SK-N-SH treated with all-trans-retinoic acid at 6 μM for 48 hours (cell line): ENCODE measurements at places on chromosomes 6 and 20.

- no peak for ATAC-seq
Measured at GRCh38 chr6:37971266-37971665, 151.7 kb downstream of the ZFAND3 start.

- ATAC-seq: peak; percentile 87
Measured at GRCh38 chr6:106608080-106608668, 21.1 kb downstream of the RTN4IP1 start.

GRCh38 chr6:18493382-18493891 is 106.3 kb downstream of the RNF144B start:
- no peak for ATAC-seq

- ATAC-seq: no peak
Measured at GRCh38 chr6:29509239-29509638, 21.5 kb upstream of the MAS1L start.

- ATAC-seq: peak; percentile 77
Measured at GRCh38 chr6:13194852-13195251, 133.5 kb downstream of the TBC1D7 start.

DNA sequence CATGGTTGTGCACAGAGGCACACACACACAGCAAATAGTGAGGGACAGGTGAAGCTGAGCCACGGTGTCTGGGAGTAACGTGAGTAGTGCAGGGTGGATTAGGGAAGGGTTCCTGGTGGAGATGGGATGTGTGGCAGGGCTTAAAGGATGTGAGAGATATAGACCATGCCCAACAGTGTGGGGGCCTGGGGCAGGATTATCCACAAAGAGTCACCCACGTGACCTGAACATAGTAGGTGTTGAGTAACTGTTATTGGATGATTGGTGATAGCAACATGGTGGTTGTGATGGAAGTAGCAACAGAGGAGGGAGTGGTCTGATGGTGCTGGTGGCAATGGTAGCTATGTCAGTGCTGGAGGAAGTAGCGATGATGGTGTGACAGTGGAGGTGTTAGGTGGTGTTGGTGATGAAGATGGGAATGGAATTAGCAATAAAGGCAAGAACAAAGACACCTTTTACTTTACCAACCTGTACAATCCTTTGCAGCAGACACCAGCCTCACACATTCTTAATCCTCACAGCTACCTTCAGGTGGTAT is 135.1 kb downstream of the MRPL14 start:
- no peak for ATAC-seq

DNA sequence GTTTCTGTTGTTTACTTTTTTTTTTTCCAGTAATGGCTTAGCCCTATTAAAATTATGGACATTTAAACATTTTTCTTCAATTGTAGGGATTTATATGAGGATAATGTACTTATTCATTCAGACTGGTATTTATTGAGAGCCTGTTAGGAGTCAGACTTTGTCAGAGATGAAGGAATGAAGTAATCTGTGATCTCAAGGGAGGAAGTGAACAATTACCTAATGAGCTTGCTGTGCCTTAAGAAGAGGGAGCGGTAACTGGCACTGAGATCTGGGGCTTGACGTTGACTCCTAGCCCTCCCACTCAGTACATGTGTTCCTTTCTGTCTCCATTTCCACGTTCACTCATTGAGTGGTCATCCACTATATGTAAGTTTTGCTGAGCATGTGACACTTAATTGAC is 12.6 kb downstream of the AFDN start:
- no peak for ATAC-seq

DNA sequence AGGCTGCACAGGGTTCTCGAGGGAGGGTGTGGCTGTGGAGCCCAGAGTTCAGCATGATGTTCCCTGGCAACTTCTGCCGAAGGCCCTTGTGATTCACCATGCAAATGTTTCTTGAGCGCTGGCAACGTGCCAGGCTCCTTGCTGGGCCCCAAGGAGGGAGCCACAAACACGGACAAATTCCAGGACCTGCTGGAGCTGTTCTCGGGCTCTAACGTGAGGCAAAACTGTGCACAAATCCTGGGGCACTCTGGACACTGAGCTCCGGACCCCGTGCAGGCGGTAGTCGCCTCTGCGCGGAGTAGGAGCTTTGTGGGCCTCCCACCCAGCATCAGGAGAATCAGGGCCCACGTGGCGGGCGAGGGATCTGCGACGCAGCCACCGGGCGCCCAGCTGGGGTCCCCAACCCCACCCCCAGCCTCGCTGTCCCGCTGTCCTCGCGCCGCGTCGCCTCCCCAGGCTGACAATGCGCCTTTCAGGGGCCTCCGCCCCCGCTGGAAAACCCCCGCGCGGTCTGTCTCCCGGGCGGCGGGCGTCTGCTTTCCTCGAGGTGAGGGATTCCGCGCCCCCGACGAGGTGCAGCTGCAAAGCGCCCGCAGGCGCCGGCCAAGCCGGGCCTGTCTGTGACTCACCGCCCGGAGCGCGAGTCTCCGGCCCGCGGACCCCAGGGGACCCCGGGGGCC is 31.7 kb upstream of the SCUBE3 start:
- ATAC-seq: peak; percentile 64

DNA sequence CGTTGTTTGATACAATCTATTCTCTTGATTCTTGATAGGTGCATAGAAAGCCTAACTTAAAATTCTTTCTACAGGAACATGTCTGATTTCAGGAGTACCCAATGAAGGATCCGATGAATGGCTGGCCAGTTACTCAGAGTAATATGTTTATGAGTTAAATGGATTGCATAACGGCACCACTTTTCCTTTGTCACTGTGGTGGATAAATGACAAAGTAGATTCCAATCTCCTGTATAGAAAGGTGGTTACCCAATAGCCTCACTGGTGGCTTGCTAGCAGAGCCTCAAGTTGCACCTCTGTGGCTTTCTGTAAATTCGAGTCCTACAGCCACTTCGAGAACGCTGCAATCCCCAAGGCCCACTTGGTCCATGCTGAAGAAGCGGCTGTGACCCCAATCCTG is 28.4 kb downstream of the LHFPL5 start:
- no peak for ATAC-seq

GRCh38 chr6:135018941-135019340 is 35.7 kb downstream of the HBS1L start:
- ATAC-seq: no peak

DNA sequence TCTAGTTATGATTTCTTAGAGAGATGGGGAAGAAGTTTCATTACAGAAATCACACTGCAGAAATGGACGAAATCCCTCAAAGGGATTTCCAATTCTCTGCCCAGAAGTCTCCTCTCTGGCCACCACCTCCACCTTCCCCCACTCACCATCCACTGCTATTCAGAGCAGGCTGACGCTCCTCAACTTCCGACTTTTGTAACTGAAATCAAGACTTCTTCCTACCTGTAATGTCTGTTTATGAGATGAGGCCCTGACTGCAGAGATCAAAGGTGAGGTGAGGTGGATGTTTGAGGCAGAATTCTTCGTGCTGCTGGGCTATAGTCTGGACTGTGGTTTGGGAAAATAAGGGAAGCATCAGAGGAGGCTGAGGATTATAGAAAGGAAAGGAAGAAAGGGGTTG is 385.2 kb upstream of the ARID1B start:
- ATAC-seq: no peak

GRCh38 chr6:19558201-19558600 is 279.0 kb upstream of the ID4 start:
- ATAC-seq: no peak

DNA sequence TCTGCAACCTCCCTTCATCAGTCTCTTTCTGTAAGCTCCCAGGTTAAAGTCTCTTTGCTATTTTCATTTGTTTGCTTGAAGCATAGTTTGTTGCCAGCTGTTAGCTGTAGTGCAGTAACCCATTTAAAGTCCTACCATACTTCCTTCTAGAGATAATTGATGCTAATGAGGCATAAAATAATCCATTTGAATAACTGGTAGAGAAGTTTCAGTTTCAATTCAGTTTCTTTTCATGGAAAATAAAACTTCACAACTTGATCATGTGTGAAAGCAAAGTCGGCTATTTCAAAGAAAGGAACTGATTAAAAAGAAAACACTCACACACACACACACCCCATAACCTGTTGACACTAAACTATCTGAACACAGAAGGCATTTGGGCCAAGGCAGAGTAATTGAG is 68.5 kb upstream of the TENT5A start:
- no peak for ATAC-seq

DNA sequence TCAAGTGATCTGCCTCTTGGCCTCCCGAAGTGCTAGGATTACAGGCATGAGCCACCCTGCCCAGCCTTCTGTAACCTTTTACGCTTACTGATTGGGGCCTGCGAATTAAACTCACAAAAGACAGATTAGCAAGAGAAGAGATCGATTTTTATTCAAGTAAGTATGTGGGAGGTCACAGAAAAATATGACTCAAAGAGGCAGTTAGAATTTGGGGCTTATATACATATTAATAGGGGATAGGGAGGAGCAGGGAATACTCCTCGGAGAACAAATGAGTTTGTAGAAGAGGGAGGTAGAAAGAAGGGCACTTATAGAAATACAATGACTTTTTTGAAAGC is 78.9 kb downstream of the CD24 start:
- no peak for ATAC-seq

DNA sequence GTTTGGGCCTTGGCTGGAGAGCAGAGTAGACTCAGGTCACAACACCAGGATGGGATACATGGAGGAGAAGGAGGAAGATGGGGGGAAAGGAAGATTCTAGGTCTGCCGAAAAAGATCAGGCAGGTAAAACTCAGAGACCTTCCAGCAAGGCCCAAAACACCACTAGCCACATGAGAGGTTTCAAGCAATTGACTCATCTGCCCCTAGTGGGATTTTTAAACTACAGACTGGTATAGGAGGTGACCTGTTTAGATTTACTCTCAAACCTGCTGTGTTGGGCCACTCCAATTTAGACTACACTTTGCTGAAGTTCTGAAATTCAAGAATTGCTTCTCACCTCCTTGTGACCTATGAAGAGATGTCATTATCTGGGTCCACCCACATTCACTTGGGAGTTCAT is 236.9 kb upstream of the SASH1 start:
- ATAC-seq: no peak

GRCh38 chr20:58088625-58089024 is 139.8 kb downstream of the ANKRD60 start:
- ATAC-seq: no peak

- peak; percentile 95 for ATAC-seq
Measured at GRCh38 chr20:14337400-14338171, at the start of gene FLRT3. FLRT3 (minus strand) TSS chr20:14337612; CDS start chr20:14327506, 10,106 bp downstream.

GRCh38 chr6:157491571-157492232 is 110.7 kb downstream of the ZDHHC14 start:
- ATAC-seq: no peak

DNA sequence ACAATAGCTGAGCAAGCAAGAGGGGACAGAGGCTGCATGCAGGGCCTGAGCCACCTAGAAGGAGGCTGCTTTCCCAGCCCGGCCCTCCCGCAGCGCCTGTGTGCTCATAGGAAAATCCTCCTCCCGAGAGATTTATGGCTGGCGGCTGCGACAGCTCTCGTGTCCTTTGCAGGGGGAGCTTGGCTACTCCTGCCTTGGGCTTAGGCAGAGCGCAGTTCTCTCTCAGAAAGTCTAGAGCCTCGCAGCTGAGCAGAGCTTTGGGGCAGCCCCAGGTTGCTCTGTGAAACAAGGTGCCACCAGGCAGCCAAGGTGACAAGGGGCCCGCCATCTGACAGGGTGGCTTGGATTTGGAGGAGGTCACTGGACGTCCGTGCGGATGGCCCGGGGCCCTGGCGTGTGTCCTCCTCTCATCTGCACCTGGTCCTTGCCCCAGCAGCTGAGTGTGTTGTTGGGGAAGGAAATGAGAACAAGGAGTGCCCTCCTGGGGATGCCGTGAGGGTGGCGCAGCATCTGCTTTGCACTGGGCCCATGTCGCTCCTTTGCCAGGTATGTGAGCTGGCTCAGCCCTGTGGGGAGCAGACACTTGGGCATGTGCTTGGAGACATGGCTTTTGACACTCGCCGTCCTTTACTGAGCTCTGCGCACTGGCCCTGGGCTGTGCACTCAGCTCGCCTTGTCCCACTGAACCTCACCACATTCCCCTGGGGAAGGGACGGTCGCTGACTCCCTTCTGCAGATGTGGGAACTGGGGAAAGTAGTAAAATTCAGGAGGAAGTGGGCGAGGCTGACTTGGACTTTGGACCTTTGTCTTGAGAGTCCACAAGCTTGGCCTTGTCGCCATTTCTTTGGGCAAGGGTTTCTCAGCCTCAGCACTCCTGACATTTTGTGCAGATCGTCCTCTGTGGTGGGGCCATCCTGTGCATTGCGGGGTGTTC is 41.9 kb downstream of the EDN3 start:
- ATAC-seq: no peak

DNA sequence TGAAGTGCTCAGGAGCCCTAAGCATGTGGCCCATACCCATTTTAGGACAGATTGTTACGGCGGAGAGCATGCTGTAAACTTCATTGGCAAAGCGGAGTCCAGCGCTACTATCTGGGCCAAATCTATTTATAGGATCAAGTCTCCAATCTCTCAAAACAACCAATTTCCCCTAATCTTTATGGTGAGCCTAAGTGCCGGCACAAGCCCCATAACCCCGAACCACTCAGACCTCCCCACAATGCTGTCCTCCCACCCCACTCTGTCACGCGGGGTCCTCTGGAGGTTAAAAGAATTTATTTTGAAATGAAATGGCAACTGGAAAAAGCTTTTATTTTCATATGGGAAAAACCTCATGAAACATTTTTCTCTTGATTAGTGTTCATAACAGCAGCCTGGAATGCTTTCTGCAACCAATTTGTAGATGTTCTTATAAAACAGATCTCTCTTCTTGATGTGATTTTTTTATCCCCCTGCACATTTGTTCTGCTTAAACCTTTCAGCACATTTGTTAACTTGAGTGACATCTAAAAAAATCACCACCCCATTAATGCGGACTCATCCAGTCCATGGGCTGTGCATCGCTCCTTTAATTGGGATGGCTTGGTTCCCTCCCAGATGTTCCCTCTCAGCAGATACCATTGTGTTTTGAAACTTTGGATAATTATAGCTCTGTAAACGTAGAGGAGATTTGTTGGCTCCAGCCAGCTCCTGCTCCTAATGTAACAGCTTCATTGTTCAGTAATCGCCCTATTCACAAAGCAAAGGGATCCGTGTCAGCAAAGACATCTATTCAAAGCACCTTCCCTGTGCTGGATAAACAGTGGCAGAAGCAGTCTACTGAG is 323.6 kb downstream of the CD83 start:
- no peak for ATAC-seq

DNA sequence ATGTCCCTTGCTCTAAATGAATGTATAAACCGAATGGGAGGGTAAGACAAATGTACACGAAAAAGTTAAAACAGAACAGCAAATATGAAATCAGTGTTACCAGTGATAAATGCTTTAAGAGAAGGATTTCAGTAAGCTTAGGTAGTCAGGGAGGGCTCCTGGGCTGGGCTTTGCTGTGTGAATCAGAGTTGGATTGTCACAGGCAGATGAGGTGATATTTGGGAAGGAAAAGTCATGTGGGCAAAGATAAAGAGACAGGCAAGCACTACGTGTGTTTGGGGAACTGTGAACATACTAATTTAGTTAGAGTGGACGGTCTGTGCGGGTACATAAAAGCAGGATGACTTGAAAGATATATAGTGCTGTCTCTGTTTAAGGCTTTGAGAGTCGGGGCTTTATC is 114.8 kb downstream of the CRYBG1 start:
- ATAC-seq: no peak

- ATAC-seq: no peak
Measured at GRCh38 chr6:93848031-93848742, 428.8 kb upstream of the EPHA7 start.
